ENCODE measurements at places on chromosomes 1 and 21.
A peak's percentile ranks its signal among the peaks of the same experiment; 100 is the strongest.

GRCh38 chr1:17372955-17373354, 959 bp downstream of the PADI6 start:
- DNase-seq, result no peak

GRCh38 chr1:33460947-33461629, 11.4 kb upstream of the ZSCAN20 start:
- DNase-seq, result peak; percentile 37

- DNase-seq, result no peak
Observed at GRCh38 chr1:24216276-24217074, 29.4 kb upstream of the IFNLR1 start.

DNA sequence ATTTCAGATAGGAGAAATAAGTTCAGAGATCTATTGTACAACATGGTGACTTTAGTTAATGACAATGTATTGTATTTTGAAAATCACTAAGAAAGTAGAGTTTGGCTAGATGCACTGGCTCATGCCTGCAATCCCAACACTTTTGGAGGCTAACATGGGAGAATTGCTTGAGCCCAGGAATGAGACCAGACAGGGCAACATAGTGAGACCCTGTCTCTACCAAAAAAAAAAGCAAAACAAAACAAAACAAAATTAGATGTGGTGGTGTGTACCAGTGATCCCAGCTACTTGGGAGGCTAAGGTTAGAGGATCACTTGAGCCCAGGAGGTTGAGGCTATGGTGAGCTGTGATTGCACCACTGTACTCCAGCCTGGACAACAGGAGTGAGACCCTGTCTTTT, 27.2 kb downstream of the IVNS1ABP start:
- no peak for DNase-seq

- peak; percentile 75 for DNase-seq
Observed at GRCh38 chr1:29120947-29121485, 2.7 kb downstream of the TMEM200B start.

- no peak for DNase-seq
Observed at GRCh38 chr1:90705956-90706355, 11.1 kb downstream of the BARHL2 start.

DNA sequence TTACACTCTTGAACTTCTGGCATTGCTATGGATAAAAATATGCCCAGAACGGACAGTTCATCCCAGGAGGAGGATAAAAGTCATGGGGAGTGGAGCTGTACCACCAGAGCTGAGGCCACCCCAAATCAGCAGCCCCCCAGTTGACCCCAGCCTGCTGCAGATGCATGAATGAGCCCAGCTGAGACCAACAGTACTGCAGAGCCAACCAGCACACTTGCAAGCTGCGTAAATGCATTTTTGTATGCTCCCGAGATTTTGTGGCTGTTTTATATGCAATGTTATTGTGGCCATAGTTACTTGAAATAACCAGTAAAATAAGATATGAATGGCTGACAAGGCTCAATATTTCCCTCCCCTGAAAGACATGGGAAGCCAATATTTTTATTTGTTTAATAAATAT, 264.6 kb downstream of the DUSP10 start:
- no peak for DNase-seq

GRCh38 chr1:47582891-47583608, 145.2 kb downstream of the FOXD2 start:
- DNase-seq, result no peak

- DNase-seq, result no peak
Observed at GRCh38 chr1:112518186-112518585, 9.4 kb downstream of the WNT2B start.

DNA sequence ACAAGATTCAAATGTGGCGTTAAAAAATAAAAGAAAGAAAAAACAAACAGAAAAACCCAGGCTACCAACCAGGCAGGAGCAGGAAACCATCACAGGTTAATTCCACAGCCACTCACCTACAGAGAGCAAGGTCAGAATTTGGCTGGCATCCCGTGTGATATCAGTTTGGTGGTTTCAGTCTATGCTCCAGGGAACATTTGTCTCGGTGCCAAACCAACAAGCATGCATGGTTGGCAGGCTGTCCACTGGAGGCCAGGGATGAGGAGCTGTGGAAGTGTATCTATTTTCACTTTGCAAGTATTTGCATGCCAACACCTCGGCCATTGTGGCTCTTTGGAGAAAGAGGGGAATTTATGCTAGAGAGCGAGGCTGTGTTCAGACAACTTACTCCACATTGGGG, 53.1 kb upstream of the PROX1 start:
- DNase-seq, result no peak

GRCh38 chr1:45394342-45394741, 54.1 kb upstream of the MUTYH start:
- no peak for DNase-seq

DNA sequence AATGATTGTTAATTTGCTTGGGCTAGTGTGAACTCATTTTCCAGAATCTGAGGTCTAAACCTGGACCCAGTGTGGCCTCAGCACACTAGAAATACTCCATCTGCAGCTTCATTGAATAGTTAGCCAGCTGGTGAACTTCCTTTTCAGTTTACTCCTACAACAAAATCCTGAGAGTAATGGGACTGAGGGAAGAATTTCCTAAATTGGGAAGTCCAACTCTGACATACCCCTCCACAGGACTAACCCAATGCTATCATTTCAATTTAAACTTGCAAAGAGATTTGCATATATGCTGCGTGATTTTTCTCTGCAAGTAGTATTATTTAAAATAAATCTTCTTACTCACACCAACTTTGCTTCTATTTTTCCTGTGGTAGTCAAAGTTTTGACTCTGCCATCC, 27.8 kb upstream of the PIGC start:
- no peak for DNase-seq

DNA sequence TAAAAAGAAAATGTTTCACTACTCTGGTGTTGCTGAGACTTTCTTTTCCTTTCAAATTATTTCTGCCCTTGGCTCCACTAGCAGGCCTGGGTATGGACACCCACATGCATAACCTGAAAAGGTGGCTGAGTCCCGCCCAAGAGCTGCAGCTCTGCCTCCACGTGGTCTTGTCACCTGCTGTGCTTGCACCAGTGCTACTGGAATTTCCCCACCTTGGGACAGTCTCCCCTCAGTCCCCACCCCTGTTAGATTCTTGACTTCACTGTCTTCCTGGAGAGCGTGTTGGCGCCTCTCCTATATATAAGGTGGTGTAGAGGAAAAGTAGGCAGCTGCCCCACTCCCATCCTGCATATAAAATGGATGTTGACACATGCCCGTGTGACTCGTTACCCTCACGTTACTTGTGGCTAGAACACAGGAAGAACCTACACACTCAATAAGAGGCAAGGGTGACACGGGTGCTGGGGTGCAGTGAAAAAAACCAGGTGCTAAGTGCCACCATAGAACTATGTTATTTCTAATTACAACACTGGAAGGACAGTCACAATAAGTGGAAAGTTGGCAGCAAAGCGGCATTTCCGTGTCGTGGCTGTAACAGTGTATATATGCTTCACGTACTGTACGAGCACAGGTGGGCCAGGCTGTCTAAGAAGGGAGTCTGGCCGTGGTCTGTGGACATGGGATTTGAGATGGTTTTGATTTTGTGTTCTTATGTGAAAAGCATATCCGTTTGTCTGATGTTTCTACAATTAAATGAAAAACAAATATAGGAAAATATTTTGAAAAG, 61.0 kb downstream of the POFUT2 start:
- DNase-seq, result no peak

- DNase-seq, result no peak
Observed at GRCh38 chr1:15176120-15176519, 22.6 kb downstream of the TMEM51 start.

DNA sequence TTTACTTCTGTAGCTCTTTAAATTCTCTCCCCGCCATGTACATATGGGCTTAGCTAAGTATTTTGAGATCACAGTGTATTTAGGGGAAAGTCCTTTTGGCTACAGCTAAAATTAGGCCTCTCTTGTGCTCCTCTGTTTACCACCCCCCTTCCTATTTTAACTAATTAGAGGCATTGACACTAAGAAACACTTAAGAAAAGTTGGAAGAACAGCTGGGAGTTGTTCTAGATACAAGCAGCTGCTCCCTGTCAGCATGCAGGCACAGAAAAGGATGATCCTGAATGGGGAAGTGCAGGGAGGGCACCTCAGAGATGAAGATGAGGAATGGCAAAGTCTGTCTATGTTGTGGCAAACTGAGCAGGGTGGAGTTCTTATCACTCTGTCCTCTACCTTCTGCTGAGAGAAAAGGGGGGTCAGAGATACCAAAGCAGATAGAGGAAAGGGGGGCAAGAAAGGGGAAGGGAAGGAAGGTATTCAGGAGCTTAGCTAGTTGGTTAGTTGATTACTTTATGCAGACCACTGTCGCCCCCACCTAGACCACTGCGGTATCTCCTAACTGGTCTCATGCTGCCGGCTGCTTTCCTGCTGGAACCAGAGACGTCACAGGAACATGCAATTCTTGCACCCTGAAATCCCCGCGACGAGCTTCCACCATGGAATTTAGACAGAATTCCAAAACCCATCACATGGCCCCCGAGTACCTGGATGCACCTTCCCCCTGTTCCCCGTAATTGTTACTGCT, 82.4 kb upstream of the HOOK1 start:
- no peak for DNase-seq

DNA sequence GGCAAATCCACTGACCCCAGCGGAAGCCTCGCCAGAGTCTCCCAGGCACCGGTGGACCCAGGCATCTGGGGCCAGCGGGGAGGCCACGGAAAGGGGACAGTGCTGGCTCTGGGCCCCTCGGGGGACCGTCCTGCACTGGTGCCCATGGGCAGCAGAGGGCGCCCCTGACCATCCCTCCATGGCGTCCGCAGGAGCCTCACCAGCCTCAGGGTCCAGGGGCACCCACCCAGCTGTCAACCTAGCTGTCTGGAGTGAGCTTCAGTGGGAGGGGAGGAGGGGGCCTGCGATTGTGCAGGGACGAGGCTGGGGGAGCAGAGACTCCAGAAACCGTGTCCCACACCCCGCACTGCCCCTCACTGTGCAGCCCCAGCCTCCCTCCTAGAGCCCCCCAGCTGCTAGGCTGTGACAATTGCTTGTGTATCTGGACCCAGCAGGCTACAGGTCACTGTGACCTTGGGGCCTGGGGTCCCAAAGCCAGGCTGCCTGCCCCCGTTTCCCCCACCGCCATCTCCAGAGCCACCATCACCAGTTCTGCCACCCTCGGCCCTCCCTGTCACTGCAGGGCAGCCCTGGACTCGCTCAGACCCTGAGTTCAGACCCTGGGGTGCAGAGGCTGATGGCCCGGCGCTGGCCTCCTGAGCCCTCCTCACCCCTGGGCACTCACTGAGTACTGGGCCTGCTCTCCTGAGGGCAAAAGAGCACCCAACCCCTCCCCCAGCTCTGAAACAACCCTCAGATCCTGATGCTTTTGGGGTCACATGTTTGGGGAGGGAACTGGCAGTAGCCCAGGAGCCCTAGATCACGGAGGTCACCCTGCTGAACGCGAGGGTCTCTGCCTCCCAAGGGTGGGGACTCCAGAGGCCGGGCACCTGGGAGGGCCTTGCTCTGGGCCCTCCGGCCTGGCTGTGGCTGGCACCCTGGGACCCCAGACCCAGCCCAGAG, 10.6 kb upstream of the COL6A1 start:
- peak; percentile 56 for DNase-seq

DNA sequence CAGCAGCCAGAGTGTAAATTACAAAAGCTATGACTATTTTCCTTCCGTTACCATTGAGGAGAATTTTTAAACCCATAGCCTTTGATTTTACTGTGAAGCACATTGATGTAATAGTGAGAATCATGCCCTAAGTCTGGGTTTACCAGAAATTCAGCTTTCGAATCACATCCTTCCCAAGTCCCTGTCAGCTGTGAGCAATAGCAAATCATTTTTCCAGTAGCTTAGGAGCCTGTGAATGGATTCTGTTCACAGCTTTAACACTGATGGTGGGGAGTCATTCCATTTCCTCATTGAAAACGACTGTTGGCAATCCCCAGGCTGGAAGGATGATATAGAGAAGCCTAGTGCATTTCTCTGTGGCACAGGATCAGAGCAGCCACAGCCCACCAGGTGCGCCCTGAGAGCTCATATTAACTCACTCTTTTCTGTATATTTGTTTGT, 82.2 kb upstream of the C1orf105 start:
- DNase-seq, result no peak

GRCh38 chr1:231707407-231707806, 80.8 kb downstream of the DISC1 start:
- no peak for DNase-seq

DNA sequence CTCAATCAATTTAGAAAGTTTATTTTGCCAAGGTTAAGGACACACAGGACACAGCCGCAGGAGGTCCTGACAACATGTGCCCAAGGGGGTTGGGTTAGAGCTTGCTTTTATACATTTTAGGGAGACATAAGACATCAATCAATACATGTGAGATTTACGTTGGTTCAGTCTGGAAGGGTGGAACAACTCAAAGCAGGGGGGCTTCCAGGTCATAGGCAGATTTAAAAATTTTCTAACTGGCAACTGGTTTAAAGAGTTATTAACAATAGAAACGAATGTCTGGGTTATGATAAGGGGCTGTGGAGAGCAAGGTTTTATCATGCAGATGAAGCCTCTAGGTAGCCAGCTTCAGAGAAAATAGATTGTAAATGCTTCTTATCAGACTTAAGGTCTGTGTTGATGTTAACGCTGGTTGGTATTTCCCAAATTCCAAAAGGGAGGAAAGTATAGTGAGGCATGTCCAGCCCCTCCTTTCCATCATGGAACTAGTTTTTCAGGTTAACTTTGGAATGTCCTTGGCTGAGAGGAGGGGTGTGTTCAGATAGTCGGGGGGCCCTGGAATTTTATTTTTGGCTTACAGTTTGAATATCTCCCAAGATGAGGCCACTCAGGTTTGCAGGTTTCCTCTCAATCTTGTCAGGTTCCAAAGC, 31.0 kb upstream of the TGFBR3 start:
- no peak for DNase-seq

DNA sequence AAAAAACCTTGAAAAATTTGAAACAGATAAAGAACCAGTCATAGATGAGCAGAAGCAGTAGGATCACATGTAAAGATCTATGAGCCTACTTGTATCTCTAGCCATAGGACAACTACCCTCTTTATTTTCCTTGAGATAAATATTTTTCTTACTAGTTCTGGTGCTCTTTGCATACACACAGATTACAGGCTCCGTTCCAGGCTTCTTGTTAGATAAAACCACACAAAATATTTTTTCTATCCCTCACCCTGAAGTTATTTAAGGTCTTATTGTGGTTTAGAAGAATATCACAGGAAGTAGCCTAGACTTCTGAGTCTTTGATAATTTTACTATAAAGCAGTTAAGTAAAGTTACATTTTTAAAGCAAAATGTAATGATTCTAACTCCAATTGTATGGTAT, 512.2 kb downstream of the NEGR1 start:
- DNase-seq, result no peak

GRCh38 chr1:4963251-4963650, 308.8 kb downstream of the AJAP1 start:
- no peak for DNase-seq

GRCh38 chr1:26023826-26024225, 2.3 kb downstream of the EXTL1 start:
- no peak for DNase-seq

DNA sequence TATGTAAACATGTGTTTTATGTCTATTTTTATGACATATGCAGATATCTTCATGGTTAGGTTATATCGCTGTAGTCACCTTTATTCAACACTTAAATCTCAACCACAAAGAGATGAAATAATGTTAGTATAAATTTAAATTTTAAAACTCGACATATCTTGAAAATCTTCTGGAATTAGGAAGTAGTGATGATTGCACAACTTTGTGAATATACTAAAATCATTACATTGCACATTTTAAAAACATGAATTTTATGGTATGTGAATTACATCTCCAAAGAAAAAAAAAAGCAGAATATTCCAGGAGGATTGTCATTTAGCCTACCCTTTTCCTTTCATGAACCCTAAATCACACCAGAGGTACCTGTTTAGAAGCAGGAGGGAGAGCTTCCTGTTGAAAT, 39.4 kb upstream of the CACYBP start:
- DNase-seq, result no peak

Measured in GM12892 (cell line).